CD4-positive, alpha-beta T cell treated with Interleukin-1 beta for 1 hour (primary cell): ENCODE measurements at places on chromosomes 16 and 17.

DNA sequence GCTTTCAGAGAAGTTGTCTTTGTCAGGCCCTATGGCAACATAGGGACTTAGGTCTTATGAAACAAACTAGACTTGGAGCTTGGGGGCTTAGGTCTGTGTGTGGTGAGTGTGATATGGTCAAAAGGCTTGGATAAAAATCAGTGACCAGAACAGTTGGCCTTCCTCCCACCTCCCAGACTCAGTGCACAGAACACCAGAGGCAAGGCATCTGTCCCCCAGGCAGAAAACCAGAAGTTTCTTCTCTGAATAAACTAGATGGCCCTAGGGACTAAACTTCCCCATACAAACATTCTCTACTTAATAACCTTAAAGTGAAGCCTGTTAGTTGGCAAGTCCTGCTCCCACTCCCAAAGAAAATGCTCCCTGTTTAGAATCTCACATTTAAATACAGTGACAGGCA lies 39.2 kb upstream of the PMFBP1 start:
- DNase-seq = no peak

- no peak for DNase-seq
Measured at GRCh38 chr17:9272501-9273200, 251.3 kb downstream of the NTN1 start.

DNA sequence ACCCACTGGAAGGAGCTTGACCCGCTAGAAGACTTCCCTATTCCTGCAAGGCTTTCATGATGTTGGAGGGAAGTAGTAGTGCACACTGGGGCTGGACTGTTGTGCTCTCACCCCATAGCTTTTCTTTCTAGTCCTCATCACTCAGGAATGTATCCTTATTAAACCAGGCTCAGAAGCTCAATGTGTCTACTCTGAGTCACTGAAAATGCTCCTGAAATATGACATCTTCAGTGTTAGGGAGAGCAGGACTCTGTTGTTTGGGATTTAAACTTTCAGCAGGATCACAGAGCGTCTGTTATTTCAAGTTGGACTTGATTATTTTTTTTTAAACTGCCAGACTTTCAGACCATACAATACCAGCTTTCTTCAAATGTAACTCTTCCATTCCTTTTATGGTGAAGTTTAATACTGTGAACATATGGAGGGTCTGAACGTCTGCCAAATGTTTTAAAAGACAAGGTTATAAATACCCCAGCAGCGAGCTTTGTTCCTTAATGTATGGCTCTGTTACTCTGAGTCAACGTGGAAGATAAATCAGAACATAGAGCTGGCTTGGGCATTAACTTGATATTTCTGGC lies 257.5 kb downstream of the CDH11 start:
- no peak for DNase-seq

DNA sequence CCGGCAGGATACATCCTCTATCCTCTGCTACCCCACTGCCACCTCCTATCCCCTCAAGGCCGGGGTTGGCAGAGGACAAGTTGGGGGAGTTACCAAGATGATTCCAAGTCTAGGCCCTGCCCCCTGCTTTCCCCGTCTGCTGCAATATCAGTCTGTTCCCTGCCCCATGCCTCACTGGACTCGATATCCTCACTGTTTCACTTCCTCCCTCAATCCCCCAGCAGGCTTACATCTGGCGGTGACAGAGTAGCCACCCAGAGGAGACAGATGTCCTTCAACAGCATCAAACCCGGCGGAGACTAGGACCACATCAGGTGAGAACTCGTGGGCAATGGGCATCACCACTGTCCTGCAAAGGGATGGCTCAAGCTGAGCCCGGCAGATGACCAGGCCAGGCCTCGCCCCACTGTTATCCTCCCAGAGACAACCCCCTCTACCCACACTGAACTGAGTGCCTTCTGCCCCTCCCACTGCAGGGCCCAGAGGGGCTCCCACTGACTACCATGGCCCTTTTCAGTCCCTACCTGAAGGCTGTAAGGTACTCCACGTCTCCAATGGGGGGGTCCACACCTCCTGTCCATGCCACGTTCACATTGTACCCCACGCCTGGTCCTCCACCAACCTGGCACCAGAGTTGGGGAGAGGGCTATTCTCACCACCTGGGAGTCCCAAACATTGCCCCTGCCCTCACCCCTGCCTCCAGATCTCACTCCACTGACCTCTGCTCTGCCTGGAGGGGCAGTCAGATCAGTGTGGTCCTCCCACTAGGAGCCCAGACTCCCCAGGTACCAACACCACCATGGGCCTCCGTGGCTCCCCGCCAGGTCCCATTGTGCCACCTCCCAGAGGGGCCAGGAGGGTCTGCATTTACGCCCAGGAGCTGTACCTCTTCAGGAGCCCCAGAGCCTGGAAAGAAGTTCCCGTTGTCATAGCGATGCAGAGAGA lies 9.6 kb downstream of the G6PC3 start:
- DNase-seq = no peak

DNA sequence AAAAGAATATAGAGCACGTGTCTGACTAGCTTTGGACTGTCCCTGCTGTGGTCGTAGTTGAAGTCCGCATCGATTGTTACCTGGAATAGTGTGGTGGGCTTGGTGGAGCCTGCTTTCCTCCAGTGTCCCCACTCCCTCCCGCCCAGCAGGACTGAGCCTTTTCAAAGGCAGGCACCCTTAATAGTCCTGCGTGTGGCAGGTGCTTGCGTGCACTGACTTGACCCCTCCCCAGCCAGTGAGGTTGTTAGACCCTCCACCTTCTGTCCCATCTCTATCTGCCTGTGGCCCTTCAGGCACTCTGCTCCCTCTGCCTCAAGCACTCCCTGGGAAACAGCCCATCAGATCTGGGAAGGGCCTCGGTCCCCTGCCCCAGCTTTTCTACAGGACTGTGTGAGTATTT lies 36.6 kb downstream of the TMEM11 start:
- no peak for DNase-seq

- no peak for DNase-seq
Measured at GRCh38 chr16:79301051-79301450, 299.5 kb downstream of the MAF start.

GRCh38 chr16:35414563-35414962 lies 1955.2 kb downstream of the TP53TG3F start:
- DNase-seq = no peak

DNA sequence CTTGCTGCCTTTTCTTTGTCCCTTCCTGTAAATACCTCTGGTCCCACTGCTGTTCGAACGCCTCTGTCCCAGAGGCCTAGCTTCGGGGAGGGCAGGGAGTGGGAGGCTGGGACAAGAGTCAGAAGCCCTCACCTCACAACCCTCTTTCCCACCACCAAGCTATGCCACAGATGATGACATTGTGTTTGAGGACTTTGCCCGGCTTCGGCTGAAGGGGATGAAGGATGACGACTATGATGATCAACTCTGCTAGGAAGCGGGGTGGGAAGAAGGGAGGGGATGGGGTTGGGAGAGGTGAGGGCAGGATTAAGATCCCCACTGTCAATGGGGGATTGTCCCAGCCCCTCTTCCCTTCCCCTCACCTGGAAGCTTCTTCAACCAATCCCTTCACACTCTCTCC lies 10.4 kb downstream of the ARRB2 start:
- DNase-seq = no peak

- no peak for DNase-seq
Measured at GRCh38 chr17:28959471-28959871, 8.2 kb upstream of the PHF12 start.

DNA sequence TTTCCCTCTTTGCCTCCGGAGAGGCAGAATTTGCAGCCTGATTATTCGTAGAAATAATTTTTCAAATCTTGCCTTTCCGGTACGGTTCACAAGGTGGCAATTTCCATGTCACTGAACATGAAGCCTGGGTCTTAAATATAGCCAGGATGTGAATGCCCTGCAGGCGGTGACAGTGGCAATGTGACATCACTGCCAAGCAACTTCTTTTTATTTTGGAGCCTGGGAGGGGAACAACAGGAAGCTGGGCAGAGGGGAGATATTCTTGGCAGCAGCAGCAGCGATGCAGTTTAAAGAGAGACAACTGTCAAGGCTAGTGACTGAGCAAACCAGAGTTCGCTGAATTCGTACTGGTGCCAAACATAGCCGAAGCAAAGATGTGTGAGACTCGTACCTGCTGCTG lies 171.1 kb downstream of the SNX29 start:
- DNase-seq = no peak

- DNase-seq = no peak
Measured at GRCh38 chr16:61233713-61234112, 802.5 kb downstream of the CDH8 start.
